NCI-H1436 (cell line): ENCODE measurements at places on chromosomes 13 and 19.

DNA sequence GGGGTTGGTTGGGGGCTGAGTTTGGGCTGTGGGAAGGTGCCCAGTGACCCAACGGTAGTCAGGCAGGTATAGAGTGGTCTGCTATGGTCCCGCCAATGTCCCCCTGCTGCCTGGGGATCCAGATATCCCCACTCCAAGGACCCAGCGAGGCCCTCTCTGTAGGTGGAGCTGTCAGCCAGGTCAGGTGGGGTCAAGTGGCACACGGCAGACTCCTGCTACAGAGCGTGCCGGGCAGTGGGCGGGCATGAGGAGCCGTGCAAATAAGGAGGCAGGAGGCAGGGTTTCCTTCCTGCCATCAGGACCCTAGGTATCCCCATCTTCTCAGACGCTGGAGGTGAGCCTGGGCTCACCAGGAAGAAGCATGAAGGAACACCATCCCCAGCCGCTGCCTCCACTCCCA, 14.9 kb downstream of the EVI5L start:
- DNase-seq: no peak

- DNase-seq: no peak
Measured at GRCh38 chr13:50209631-50210030, 194.4 kb downstream of the KCNRG start.

DNA sequence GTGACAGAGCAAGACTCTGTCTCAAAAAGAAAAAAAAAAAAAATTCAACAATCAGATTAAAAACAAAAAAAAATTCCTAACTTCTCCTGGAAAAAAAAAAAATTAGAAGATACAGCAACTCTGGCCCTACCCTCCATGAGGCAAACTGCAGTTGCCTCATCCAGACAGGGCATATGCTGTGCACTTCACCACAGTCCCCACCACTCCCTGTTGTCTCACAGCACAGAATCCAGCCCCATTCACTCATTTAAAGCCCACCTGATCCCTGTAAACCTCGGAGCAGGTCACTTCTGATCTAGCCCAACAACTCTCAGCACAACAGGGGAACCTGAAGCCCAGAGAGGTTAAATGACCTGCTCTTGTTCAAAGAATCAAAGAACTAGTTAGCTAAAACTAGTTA, 24.9 kb downstream of the RHPN2 start:
- DNase-seq: no peak

GRCh38 chr19:46371371-46371901, 24.5 kb downstream of the PPP5C start:
- DNase-seq: no peak

GRCh38 chr13:46803586-46803985, 6.6 kb upstream of the ESD start:
- DNase-seq: no peak
